ENCODE measurements at places on chromosomes 12 and 14.

GRCh38 chr12:4287325-4288211, 14.0 kb downstream of the CCND2 start:
- DNase-seq, result no peak

DNA sequence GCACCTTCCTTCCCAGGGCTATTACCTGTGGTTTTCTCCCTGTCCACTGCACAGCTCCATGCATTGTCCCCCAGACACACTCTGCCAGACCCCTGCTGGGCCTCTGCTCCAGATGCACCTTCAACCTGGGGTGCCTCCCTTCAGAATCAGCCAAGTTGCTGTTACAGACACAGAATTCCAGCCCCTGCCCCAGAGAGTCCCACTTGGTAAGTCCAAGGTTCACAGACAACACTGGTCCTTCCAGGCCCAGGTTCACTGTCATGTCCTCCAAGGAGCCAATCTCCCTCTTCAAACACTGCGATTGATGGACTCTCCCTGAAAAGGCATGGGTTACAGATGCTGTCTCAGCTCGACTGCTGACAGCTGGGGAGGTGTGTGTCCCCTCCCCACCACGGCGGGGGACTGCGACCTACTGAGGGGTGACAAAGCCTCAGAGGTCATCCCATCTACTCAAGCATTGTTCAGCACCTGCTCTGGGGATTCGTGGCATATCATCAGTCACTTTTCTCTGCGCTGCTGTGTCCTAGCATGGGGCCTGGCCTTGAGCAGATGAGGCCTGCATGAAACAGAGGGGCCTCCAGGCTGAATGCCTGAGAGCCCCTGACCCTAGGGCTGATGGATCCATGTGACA, 24.3 kb downstream of the CALM1 start:
- no peak for DNase-seq

- DNase-seq, result no peak
Measured at GRCh38 chr12:77847060-77847541, 16.4 kb downstream of the NAV3 start.

GRCh38 chr12:31018106-31018789, 55.4 kb upstream of the DDX11 start:
- DNase-seq, result no peak

DNA sequence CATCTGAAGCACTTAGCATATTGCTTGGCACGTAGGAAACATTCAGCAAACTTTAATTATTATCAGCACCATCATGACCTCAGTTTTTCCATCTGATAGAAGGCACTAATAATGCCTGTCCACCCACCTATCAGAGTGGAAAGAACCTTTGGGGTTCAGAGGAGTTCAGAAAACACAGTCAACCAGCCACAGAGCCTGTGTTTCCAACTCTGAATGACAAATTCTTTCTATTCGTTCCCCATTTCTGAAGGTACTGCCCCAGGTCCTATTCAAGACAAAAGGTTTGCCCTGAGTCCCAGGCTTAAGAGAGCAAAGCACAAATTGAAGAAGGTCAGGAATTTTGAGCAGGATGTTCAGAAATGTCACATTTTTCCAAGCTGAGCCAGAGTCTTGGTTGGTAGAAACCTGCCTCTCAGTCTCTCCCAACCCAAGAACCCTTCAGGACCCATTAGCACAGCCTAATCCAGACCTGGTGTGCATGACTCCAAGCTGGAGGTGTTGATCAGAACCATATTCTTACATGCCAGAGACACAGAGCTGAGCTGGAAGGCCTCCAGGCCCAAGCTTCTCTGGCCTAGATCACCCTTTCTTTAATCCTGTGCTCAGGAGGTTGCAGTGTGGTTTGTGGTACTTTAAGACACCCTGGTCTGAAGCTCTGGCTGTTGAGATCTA, 114.4 kb downstream of the TBX5 start:
- DNase-seq, result no peak

GRCh38 chr12:56728139-56728861, 3.2 kb upstream of the NACA start:
- DNase-seq, result no peak

GRCh38 chr12:94900496-94900895, 103.0 kb downstream of the NDUFA12 start:
- no peak for DNase-seq

GRCh38 chr14:72275242-72275641, 343.0 kb downstream of the RGS6 start:
- DNase-seq, result no peak

DNA sequence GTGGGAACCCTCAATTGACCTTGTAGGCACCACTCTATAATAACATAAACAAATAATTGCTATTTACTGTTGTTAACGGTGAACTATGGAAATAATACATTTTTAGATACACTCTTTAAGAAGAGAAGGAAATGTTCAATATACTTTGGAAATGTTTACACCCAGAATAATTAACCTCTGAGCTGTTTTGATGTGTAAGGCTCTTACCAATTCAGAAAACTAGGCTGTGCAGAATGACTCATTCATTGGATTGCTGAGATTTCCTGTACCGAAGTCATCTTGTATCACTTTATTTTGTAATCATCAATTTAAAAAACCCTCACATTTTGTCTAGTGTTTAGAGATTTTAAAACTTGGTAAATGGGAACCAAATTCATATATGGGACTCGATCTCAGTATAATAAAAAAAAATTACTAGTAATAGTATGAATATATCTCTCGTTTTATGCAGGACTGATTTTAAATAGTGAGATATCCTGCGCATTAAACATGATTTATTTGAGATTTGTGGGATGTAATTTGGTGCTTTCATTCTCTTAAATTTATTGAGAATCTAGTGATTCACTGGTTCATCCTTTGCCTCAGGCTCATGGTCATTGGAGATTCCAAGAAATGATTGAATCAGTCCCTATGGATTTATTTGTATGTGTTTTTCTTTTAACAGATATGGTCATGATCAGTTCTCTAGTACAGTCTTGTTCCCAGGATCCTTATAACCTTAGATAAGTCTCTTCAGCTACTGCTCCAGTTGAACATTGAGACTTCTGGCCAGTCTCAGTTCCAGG, 3.9 kb downstream of the SAMD4A start:
- no peak for DNase-seq

GRCh38 chr12:50951112-50951511, 1.2 kb upstream of the HIGD1C start:
- no peak for DNase-seq

DNA sequence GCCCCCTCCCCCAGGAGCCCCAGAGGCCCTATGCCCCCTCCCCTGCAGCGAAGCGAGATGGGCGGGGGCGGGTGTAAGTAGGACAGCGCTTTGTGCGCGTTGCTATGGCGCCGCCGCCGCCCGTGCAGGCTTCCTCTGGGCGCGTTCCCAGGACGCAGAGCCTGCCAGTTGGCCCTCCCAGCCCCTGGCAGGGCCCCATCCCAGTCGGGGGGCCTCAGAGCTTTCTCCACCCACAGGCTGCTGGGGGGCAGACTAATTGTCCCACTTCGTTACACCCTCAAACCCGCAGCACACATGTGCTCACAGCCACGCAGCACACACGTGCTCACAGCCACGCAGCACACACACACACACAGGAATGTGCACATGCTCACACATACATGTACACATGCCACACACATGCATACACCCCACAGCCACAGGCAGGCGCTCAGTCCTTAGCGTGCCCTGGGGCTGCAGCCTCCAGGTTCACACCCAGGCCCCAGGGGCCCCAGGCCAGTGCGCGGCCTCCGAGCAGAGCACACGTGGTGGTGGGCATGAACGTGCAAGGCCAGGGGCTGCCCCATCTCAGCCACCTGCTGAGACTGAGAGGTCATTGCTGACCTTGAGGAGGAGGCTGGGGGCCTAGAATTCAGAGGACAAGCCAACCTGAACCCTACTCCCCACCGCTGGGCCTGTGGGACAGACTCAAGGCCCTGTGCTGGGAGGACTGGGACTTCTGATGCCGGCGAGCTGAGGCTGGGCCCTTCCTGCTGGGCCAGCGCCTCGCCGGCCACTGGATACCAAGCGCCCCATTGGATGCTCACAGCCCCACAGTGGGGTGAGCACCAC, 15.6 kb downstream of the TRMT61A start:
- no peak for DNase-seq

GRCh38 chr12:101813117-101813516, 17.6 kb downstream of the GNPTAB start:
- DNase-seq, result no peak

DNA sequence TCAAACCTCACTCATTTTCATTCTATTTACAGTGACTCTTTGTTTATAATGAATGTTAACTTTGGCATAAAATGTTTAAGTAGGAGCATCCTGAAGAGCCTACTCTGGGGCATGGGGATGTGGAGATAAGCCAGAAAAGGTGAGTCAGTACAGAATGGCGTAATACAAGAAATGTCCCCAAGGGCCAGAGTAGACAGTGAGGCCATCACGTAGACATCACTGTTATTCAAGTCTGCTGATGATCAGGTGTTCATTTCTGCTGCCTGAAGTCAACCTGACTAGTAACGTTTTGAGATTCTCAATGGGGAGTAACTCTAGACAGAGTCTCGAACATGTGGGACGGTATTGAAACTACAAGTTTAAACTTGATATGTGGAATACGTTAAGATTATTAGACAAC, 47.6 kb upstream of the PKP2 start:
- DNase-seq, result no peak

DNA sequence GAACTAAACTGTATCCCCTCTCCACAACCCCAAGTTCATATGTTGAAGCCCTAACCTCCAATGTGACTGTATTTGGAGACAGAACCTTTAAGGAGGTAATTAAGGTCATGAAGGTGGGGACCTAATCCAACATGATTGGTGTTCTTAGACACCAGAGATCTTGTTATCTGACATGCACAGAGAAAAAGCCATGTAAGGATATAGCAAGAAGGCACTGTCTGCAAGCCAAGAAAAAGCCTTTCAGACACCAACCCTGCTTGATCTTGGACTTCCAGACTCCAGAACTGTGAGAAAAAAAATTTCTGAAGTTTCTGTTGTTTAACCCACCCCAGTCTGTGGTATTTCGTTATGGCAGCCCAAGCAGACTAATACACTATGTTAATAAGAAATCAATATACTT, 62.2 kb upstream of the CFL2 start:
- DNase-seq, result no peak

GRCh38 chr14:69012256-69012953, 33.3 kb upstream of the ACTN1 start:
- no peak for DNase-seq

- no peak for DNase-seq
Measured at GRCh38 chr12:41536813-41537490, 348.8 kb downstream of the PDZRN4 start.

GRCh38 chr14:24863968-24864684, 185.8 kb downstream of the STXBP6 start:
- no peak for DNase-seq

GRCh38 chr12:94089891-94090290, 58.5 kb upstream of the PLXNC1 start:
- no peak for DNase-seq

DNA sequence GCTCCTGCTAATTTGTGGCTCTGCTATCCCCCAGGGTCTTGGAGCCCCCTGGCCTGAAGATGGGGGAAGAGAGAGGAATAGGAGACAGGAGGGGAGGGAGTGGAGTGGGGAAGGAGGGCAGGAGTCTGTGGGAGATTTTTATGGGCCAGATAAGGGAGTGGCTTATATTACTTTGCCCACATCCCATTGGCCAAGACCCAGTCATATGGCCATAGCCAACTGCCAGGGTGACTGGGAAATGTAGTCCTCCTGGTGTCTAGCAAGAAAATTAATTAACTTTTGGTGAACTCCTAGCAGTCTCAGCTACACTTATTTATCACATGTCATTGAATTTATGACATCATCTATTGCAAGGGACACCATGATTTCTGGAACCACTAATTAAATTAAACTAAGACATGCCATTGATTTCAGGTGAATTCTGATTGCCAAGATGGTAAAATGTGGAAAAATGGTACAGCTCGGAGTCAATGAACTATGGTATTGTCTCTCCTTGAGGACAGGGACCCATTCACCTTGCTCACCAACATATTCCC, 50.3 kb downstream of the ESRRB start:
- no peak for DNase-seq

- no peak for DNase-seq
Measured at GRCh38 chr14:51834240-51834639, 26.2 kb upstream of the GNG2 start.

DNA sequence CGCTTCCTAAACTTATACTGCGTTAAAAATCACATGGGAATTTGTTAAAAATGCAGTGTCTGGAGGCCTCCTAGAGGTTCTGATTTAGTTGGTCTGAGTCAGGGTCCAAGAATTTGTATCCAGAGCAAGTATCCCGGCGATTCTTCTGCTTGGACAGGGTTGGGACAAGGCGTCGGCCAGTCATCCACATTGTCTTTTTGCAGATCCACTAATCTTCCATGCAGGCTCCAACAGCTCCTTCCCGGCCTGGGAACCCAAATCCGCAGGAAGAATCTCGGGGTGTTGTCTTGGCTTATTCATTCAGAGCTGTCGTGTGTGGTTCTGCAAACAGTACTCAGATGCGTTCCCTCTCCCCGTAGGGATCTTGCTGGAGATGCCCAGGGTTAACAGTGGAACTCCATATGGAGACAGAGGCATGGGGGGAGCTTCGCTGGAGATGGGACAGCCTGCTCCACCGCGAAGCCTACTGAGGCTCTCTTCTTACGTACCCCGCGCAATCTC, 25.3 kb downstream of the GPRC5D start:
- no peak for DNase-seq

GRCh38 chr12:25529738-25530137, 23.3 kb downstream of the LMNTD1 start:
- no peak for DNase-seq

DNA sequence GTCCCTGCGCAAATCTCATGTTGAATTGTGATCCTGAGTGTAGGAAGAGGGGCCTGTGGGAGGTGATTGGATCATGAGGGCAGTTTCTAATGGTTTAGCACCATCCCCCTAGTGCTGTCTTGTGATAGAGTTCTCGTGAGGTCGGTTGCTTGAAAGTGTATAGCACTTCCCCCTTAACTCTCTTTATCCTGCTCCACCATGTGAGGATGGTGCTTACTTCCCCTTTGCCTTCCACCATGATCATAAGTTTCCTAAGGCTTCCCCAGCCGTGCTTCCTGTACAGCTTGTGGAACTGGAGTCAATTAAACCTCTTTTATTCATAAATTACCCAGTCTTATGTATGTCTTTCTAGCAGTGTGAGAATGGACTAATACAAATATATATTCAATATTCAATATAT, 303.7 kb upstream of the SEL1L start:
- no peak for DNase-seq

DNA sequence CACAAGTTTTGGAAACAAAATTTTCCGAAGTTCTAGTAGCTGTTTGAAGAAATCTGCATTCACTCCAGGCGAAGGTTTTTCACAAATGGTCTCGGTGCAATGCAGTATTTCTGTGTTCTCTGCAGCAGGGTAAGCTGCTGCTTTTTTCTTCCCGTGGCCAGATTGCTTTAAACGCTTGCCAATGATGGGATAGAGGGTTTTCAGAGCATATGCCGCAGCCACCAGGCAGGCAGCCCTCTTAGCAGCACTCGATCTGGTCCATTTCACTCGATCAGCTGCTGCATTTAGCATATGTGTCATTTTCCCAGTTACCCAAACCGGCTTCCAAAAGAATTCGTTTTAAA, 315 bp downstream of the ABCD2 start:
- DNase-seq, result no peak

DNA sequence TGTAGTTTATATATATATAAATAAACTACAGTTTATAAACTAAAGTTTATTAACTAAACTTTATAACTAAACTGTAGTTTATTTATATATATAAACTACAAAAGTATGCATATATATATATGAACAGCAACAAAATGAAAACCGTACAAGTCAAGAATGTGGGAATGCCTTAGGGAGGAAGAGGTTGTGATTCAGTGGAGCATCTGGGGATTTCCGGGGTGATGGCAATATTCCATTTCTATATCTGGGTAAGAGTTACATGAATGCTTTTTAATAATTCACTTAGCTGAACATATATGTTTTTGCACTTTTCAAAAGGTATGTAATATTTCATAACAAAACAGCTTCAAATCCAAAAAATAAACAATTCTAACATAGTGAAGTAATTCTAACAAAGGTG, 30.1 kb upstream of the CAND1 start:
- no peak for DNase-seq
